ENCODE measurements at places on chromosomes 12 and 14.

DNA sequence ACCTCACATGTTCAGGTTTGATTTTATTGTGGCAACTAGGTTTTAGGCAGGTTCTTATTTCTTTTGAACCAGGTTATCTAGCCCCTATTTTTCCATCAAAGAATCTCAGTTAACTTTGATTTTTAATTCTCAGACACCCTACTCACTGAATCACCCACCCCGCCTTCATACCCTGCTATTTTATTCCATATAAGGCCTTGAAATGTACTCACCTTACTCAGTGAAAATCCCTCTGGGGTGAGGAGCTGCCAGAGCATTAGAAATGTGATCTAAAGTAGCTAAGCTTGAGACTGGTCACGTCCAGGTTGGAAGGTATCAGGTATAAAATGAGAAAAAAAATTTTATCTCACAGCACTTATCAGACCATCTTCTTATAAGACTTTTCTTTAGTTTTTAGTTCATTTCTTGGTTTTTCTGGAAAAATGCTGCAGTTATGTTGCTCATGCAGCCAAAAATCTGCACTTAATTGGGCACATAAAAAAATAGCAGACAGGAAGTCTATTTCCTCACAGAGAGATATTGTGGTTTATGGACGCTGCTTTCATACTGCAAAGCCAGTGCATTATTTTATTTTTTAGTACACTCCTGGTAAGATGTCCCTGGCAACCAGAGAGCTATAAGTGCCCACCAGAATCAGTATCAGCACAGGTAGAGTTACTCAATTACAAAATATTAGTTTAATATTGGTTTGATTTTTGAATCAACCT is 101.5 kb upstream of the CCDC91 start:
- DNase-seq: no peak

GRCh38 chr14:72000907-72001306 is 68.7 kb downstream of the RGS6 start:
- no peak for DNase-seq

GRCh38 chr12:29691161-29691854 is 92.4 kb downstream of the TMTC1 start:
- DNase-seq: no peak

GRCh38 chr12:30696486-30696885 is 817 bp upstream of the IPO8 start:
- DNase-seq: no peak

DNA sequence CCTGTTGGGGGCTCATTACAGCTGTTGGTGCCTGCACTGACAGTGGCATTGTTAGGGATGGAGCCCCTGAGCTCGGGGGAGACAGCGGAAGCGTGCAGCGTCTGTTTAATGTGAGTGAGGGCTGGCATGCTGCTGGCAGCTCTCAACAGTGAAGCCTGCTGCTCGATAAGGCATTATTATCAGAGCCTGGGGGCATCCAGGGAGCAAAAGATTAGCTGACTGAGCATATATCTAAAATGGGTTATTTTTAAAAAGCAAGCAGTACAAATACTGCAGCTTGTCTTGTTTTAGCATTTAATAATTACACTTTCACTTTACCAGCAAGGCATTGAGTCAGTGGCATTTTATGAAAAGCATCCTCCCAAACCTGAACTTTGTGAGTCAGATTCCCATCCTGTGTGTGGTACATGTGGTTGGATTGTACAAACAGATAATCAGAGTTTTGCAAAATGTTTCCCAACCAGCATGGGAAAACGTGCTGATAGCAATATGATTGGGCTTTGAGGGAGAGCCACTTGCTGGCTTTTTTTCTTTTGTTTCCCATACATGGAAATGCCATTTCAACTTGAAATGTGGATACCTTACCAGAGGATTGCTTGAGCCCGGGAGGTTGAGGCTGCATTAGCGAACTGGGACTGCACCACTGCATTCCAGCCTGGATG is 150.8 kb downstream of the PRKCH start:
- no peak for DNase-seq

GRCh38 chr12:104555648-104556047 is 98.9 kb downstream of the CHST11 start:
- no peak for DNase-seq

GRCh38 chr14:99601361-99601831 is 2.6 kb downstream of the CCDC85C start:
- DNase-seq: no peak

DNA sequence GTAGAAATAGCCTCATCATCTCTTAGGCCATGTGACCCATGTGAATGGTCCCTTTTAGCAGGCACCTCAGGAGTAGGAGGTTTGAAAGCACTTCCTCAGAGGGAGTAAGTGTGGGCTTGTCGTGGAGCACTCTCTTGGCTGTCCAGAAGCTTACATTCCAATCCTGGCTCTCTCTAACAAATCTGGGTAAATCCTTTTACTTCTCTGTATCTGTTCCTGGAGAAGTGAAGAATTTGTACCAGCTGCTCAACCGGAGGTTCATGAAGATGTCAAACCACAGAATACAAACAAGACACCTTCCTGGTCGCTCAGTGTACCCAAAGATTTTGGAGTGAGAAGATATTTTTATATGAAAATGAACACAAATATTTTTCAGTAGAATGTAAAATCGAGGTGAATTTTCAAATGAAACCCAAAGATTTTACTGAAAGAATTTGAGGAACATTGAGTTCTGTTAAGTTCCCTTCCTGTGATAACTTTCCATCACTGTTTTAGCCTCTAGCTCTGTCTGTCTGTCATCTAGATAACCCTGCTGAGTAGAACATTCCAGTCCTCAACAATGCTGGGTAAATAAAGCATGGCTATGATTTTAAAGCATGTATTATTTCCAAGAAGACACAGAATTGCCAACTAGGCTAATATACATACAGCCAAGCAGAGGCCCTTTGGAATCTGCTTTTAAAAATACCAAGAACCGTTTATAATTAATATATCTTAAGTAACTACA is 263.9 kb upstream of the RGS6 start:
- DNase-seq: no peak

- peak; percentile 12 for DNase-seq
Measured at GRCh38 chr12:13534645-13535398, 338.3 kb downstream of the EMP1 start.

DNA sequence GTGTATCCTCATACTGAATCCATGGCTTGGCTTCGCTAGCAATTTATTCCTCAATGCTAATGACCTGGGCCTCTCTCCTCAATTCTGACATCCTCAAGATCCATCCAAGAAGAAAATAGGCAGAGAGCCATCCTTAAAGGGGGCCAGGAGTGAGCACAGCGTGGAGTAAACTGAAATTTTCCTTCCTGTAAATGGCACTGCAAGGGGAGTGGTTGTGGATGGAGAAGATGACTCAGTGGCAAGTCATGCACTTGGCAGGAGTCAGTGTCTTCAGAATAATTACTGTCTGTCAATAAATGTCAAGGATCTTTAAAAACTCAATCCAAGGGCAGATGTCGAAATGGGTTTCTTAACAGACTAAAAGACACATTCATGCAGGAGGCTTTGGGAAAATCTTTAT is 88.0 kb upstream of the TMEM132C start:
- no peak for DNase-seq

- DNase-seq: no peak
Measured at GRCh38 chr14:66650491-66650911, 142.6 kb downstream of the GPHN start.

GRCh38 chr12:47766502-47767215 is 6.4 kb upstream of the SLC48A1 start:
- DNase-seq: no peak

- no peak for DNase-seq
Measured at GRCh38 chr14:55781046-55781445, 201.0 kb downstream of the KTN1 start.

DNA sequence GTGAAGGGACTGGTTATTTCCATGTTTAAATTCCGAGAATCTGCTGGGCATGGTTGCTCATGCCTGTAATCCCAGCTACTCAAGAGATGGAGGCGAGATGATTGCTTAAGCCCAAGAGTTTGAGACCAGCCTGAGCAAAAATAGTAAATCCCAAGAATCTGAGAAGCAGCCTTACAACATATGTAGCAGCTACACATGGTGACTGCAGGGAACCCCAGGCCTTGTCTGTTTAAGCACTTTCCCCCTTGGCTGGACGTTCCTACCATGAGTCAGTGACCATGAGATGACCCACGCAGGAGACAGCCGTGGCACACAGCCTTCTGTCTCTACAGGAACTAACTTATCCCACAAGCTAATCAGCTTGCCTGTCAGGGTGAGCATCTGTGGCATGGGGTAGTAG is 5.5 kb upstream of the SLC24A4 start:
- DNase-seq: no peak

DNA sequence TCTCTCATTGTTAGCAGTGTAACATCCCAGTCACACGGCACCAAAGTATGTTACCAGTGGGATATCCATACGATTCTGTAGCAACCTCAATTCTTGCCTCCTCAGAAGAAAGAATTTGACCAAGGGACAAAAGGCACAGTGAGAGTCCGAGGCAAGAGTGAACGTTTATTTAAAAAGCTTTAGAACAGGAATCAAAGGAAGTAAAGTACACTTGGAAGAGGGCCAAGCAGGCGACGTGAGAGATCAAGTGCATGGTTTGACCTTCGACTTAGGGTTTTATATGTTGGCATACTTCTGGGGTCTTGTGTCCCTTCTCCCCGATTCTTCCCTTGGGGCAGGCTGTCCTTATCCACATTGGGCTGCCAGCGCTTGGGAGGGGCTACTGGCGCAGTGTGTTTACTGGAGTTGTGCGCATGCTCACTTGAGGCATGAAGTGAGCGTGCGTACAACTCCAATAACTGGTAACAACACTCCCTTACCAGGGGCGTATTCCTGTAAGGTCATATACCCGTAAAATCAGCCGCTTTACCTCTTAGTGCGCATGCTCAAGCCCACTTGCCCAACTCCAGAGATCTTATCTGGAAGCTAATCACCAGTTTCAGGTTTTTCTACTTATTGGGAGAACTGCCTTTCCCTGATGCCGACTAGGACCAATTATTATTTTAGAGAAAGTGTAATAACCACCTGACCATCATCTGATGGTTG is 71.7 kb downstream of the FAR2 start:
- DNase-seq: no peak

GRCh38 chr14:42429401-42429800 is 822.7 kb downstream of the LRFN5 start:
- no peak for DNase-seq

- DNase-seq: no peak
Measured at GRCh38 chr14:76138119-76138757, 13.5 kb upstream of the GPATCH2L start.

Measured in HuH-7.5 (cell line).